ENCODE measurements at places on chromosomes 6 and 20. TPM values are rescaled to one million over a fixed set of nuclear protein-coding genes. Genes with fewer than 3 reads are reported as not detected.

GRCh38 chr6:28988536-28989311, 16.4 kb downstream of the ZNF311 start:
- peak overlapping the region; percentile 10 for H3K4me3 ChIP-seq
- H3K27ac ChIP-seq = no peak overlapping the region
- peak; percentile 76 for DNase-seq
- peaks cover 2% of the 10 kb centered on the region for H3K4me1 ChIP-seq
- H3K27me3 ChIP-seq = no peaks in the 10 kb centered on the region
- no peaks in the 10 kb centered on the region for H3K36me3 ChIP-seq

The FILIP1 gene
- 0.70 TPM for total RNA-seq

DNA sequence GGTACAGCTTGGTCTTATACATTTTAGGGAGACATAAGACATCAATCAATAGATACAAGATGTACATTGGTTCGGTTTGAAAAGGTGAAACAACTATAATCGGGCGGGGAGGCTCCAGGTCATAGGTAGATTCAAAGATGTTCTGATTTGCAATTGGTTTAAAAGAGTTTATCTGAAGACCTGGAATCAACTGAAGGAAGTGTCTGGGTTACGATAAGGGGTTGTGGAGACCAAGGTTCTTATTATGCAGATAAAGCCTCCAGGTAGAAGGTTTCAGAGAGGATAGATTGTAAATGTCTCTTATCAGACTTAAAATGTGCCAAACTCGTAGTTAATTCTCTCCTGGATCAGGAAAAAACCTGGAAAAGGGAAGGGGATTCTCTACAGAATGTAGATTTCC, 5.9 kb upstream of the SERPINB6 start:
- H3K36me3 ChIP-seq = no peaks in the 10 kb centered on the region
- no peak for DNase-seq
- no peak overlapping the region for H3K27ac ChIP-seq
- H3K4me1 ChIP-seq = no peaks in the 10 kb centered on the region
- H3K27me3 ChIP-seq = no peaks in the 10 kb centered on the region
- no peak overlapping the region for H3K4me3 ChIP-seq

The ETV7 gene
- 0.28 TPM for total RNA-seq

DNA sequence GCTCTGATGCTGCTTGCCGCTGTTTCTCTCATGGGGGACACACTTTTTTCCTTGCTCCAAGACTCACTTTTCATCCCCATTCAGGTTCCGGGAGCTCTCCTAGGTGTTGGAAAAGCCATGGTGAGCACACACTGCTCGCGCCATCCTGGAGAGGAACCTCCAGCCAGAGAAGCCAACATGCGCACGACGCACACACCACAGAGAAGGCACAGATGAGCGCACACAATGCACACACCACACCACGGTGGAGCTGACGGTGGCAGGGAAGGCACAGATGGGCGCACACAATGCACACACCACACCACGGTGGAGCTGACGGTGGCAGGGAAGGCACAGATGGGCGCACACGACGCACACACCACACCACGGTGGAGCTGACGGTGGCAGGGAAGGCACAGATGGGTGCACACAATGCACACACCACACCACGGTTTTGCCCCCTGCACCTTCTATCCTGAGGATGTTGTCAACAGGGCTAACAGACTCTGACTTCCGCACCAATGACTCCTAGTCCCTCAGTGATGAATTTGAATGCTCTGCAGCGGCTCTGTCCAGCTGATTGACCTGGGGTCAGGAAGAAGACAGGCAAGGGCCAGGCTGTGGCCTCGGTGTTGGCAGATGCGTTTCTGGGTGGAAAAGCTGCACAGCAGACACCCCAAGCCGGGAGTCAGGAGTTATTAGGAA, 154.7 kb downstream of the ERMARD start:
- H3K27me3 ChIP-seq = no peaks in the 10 kb centered on the region
- H3K4me3 ChIP-seq = no peak overlapping the region
- no peaks in the 10 kb centered on the region for H3K36me3 ChIP-seq
- DNase-seq = no peak
- H3K4me1 ChIP-seq = peaks cover 37% of the 10 kb centered on the region
- no peak overlapping the region for H3K27ac ChIP-seq

The RIPOR3 gene
- 23.8 TPM for total RNA-seq

The LY6G6C gene
- not detected for total RNA-seq

GRCh38 chr6:40293460-40294185, 293.5 kb downstream of the LRFN2 start:
- no peaks in the 10 kb centered on the region for H3K27me3 ChIP-seq
- no peak for DNase-seq
- no peaks in the 10 kb centered on the region for H3K36me3 ChIP-seq
- no peak overlapping the region for H3K27ac ChIP-seq
- H3K4me1 ChIP-seq = no peaks in the 10 kb centered on the region
- H3K4me3 ChIP-seq = no peak overlapping the region

The AIF1 gene
- total RNA-seq = 12.2 TPM

DNA sequence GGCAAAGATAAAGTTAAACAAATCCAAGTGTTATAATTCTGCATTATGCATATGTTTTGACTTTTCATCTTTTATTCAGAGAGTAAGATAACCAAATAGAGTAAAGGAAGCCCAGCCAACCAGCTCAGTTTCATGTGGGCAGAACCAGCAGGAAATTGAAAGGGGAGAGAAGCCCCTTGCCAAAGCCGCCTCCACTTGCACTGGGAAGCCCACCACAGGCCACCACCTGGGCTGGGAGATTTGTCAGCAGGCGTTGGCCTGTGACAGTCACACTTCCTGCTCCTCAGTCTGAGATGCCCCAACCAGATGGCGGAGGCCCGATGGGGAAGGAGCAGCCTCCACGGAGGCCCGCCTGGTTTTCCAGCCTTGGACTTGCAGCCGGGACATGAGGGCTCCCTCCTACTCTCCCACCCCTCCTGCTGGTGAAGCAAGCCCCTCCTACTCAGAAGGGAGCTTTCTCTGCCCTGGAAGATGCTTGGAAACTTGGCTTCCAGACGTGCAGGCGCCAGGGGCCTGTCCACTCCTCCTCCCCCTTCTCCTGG, 166.8 kb upstream of the SULF2 start:
- no peaks in the 10 kb centered on the region for H3K4me1 ChIP-seq
- H3K4me3 ChIP-seq = no peak overlapping the region
- no peaks in the 10 kb centered on the region for H3K27me3 ChIP-seq
- no peak for DNase-seq

DNA sequence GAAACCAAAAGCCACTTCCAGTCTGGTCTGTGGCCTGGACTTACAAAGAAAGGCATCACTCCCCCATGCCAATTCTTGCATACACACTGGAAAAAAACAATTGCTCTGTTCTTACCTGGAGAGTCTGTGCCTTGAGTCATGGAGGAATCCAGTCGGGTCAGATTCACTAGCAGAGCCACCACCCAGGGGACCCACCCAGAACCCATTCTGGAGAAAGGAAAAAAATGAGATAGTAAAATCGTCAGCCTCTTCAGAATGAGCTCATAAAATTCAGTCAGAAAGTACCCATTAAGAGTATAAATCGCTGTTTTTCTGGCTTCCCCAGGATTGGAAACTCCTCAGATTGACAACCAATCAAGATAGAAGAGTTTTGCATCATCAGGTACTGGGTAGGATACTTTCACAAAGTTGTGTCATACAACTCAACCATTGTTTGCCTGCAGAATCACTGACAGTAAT, at the start of gene HLA-DOB:
Gene HLA-DOB (minus strand): TSS at position 257 of the 459 bp plus-strand sequence. CDS start 51 bp downstream, at position 206.
- H3K4me1 ChIP-seq = no peaks in the 10 kb centered on the region
- H3K36me3 ChIP-seq = no peaks in the 10 kb centered on the region
- no peak within 1 kb of the TSS for H3K27ac ChIP-seq
- H3K4me3 ChIP-seq = no peak within 1 kb of the TSS

The GGTLC1 gene
- not detected for total RNA-seq

The WFDC5 gene
- not detected for total RNA-seq

DNA sequence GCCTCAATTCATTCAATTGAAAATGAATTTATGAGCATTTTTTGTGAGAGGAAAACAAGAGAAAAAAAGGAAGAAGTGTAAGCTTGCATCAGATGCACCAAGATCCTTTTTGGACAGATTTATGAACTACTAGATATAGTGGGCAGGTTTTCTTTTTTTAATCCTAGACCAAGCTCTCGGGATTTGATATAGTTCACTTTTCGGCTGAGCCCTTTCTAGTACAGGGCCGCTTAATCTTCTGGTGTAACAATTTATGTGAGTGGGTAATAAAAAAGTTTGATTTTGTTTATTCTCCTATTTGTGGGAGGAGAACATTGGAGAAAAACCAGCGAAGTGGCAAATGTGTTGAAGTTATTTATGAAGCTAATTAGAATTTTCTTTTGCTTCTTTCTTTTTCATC, 538.0 kb downstream of the UTRN start:
- no peak overlapping the region for H3K27ac ChIP-seq
- H3K36me3 ChIP-seq = no peaks in the 10 kb centered on the region
- no peak overlapping the region for H3K4me3 ChIP-seq
- no peaks in the 10 kb centered on the region for H3K4me1 ChIP-seq

GRCh38 chr20:32761417-32761830, 761 bp upstream of the DNMT3B start:
- H3K4me3 ChIP-seq = peak overlapping the region; percentile 59
- H3K27me3 ChIP-seq = no peaks in the 10 kb centered on the region
- H3K4me1 ChIP-seq = peaks cover 11% of the 10 kb centered on the region
- no peaks in the 10 kb centered on the region for H3K36me3 ChIP-seq

- H3K27ac ChIP-seq = no peak overlapping the region
- no peaks in the 10 kb centered on the region for H3K36me3 ChIP-seq
- no peak overlapping the region for H3K4me3 ChIP-seq
- no peak for DNase-seq
- H3K27me3 ChIP-seq = no peaks in the 10 kb centered on the region
Observed at GRCh38 chr6:1208876-1209275, 103.0 kb upstream of the FOXQ1 start.

- DNase-seq = no peak
- no peak overlapping the region for H3K27ac ChIP-seq
- no peaks in the 10 kb centered on the region for H3K27me3 ChIP-seq
Observed at GRCh38 chr20:58706975-58707681, 14.5 kb downstream of the NPEPL1 start.

The HLA-DQA2 gene
- 0.23 TPM for total RNA-seq

- H3K4me1 ChIP-seq = no peaks in the 10 kb centered on the region
- DNase-seq = no peak
- no peak overlapping the region for H3K4me3 ChIP-seq
- no peaks in the 10 kb centered on the region for H3K36me3 ChIP-seq
Observed at GRCh38 chr20:58466729-58467571, 48.2 kb downstream of the APCDD1L start.

The CDH26 gene
- total RNA-seq = 0.59 TPM

The FERMT1 gene
- total RNA-seq = 0.25 TPM

GRCh38 chr20:59400708-59401107, 100.3 kb downstream of the EDN3 start:
- no peak overlapping the region for H3K27ac ChIP-seq
- H3K27me3 ChIP-seq = peaks cover 16% of the 10 kb centered on the region
- H3K36me3 ChIP-seq = no peaks in the 10 kb centered on the region
- no peak overlapping the region for H3K4me3 ChIP-seq
- no peak for DNase-seq

The BANF2 gene
- total RNA-seq = not detected

DNA sequence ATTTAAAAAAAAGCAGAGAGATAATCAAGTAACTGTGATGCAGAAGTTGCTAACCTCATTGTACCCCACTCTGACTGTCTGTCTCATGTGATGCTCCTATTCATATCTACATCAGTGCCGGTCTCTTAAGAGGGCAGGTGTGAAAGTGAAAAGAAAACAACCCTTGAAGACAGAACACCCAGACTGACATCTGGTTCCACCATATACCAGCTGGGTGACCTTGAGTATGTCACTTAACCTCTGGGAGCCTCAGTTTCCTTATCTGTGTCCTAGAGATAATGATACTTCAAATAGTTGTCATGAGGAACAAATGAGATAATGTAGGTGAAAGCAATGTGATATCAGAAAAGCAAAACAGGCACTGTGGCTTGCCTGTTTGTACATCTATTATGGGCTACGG, 426.8 kb upstream of the SOX4 start:
- DNase-seq = no peak
- H3K4me1 ChIP-seq = no peaks in the 10 kb centered on the region
- no peaks in the 10 kb centered on the region for H3K36me3 ChIP-seq
- H3K27ac ChIP-seq = no peak overlapping the region
- no peak overlapping the region for H3K4me3 ChIP-seq

The LPA gene
- total RNA-seq = 34.7 TPM

The MDC1 gene
- total RNA-seq = 9.0 TPM

Measured in liver (tissue), 10 donors.